ENCODE measurements at places on chromosomes 3 and 15.

GRCh38 chr3:190088890-190089289, 31.8 kb downstream of the P3H2 start:
- no peak for DNase-seq

- no peak for DNase-seq
Observed at GRCh38 chr15:70698836-70699390, 64.4 kb downstream of the UACA start.

GRCh38 chr15:80966431-80967197, 23.0 kb downstream of the MESD start:
- no peak for DNase-seq

DNA sequence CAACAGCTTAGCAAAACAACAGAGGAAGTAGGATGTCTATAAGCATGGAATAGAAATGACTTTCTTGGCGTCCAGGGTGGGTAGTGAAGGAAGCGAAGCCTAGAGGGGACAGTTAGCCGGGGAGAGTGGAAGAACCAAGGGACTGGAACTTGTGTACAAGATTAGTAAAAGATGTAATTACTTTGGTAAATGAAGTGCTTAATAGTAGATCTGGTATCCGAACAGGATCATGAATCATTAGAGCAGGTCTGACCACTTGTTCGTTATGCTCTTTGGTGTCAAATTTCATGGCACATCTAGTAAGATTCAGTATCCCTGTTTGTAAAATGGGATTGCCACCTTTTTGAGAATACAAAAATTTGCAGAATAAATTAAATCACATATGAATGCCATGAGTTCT, 112.5 kb upstream of the MLF1 start:
- no peak for DNase-seq

GRCh38 chr3:129195731-129196256, 12.1 kb upstream of the CNBP start:
- no peak for DNase-seq

DNA sequence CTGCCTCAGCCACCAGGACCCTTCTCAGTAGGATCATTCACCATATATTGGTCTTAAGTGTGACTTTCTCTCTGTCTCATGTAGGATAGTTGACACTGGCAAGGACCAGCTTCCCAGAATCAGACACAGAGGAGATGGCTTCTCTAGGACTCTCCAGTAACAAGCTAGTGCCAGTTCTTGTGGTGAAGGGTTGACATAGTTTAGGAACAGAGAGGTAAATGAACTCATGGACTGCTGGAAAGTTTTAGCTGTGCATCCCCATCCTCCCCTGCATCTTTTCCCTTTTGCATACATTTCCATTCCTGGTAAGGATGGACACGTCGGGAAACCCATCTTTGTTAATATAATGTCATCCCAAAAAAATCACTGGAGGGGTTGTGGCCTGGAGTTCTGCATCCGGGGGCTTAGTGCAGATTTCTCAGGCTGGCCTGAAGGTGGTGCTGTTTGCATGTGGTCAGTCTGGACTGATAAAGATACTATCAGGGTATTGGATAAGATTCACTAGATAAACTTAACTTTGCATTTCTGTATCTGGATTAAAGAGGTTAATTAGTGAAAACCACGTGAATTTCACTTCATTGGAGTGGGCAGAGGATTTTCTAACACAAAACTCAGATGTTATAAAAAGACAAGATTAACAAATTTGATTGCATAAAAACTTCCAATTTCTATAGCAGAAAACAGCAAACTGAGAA, 110.8 kb downstream of the TBC1D2B start:
- peak; percentile 35 for DNase-seq

- no peak for DNase-seq
Observed at GRCh38 chr3:185176750-185177359, 24.0 kb upstream of the C3orf70 start.
